ENCODE measurements at places on chromosomes 16 and 17.

DNA sequence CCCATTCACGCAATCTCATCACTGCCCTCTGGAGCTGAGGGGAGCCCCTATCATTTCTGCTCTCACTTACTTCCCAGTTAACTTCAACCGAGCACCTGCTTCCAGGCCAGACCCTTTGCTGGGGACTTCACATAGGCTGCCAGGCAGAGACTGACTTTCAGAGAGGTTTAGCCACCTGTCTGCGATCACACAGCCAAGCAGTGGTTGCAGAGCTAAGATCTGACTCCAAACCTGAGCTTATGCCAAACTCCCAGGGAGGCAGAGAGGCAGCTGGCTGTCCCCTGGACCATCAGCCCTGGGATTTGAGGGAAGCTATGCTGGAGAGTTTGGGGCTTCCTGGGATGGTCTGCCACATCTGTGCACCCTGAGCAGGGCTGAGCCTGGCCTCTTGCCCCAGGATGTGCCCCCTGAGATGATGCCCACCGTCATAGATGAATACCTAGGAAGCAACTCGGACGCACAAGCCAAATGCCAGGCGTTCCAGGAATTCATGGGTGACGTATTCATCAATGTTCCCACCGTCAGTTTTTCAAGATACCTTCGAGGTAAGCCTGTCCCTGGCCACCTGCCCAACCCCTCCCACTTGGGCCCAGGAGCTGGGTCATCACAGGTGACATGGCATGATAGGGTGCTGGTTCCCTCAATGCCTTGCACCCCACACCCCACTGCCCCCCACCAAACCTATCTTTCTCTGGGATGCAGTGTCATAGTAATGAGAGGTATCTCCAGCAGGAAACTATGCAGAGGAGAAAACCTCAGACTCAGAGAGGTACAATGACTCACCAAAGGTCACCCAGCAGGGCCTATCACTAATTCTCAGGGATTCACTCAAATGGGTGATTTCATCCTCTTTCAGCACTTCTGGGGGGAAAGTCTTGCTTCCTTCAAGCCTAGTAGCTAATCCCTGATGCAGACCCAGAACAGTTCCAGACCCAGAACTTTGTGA, 10.0 kb downstream of the CES3 start:
- DNase-seq = no peak

- no peak for DNase-seq
These were observed 97.3 kb downstream of the SALL1 start for GRCh38 chr16:51053775-51054174.

DNA sequence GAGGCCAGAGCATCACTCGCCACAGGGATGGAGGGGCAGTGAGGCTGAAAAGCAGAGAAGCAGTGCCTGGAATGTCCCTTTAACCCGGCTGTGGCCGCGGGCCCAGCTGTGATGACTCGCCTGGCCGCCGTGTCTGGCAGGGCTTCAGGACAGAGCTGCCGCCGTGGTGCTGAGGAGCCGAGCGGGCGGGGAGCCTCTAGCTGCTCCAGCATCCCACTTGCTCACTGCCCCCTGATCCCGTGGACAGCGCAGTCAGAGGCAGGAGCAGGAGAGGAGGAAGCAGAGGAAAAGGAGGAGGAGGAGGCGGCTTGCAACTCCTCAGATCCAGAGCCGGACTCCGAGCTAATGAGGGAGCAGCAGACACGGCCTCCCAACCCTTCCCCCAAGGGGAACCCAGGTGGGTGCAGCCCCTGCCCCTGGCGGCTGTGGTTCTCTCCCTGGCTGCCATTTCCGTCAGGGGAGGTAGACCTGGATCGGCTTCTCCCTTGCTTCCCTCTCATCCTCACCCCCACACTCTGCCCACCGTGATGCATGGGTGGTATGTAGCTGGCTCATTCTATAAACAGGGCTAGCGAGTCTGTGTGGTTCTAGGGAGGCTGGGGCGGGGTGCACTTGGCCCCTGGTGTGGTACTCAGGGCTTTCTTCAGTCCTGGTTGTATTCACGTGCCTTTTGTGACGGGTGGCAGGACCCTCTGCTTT, 165.7 kb downstream of the CMIP start:
- DNase-seq = no peak

GRCh38 chr17:35716897-35717465, 14.5 kb upstream of the RASL10B start:
- DNase-seq = no peak

DNA sequence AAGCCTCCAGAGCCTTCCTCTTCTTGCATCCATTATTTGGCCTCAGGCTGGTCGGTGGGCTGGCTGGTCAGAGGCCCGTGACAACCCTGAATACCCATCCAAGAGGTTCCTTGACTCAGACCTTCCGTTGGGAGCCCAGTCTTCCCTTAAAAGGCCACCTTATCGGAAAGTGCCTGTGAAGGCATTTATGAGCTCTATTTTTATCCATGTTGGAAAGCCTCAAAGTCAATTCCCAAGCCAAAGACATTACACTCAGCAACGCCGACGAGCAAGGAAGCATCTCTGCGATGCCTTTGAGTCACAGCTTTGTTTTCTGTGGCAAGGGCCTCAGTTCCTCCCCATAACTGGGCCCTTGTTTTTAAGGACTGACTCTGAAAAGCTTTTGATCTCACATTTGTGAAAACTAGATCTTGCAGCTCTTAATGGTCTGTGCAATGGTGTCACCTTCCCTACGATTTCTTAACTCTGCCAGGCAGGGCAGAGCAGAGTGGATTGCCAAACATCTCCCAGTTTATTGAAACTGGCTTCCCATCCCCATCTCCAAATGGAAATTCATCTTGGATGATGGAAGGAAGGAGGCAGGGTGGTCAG, 13.3 kb upstream of the SPOP start:
- DNase-seq = no peak

DNA sequence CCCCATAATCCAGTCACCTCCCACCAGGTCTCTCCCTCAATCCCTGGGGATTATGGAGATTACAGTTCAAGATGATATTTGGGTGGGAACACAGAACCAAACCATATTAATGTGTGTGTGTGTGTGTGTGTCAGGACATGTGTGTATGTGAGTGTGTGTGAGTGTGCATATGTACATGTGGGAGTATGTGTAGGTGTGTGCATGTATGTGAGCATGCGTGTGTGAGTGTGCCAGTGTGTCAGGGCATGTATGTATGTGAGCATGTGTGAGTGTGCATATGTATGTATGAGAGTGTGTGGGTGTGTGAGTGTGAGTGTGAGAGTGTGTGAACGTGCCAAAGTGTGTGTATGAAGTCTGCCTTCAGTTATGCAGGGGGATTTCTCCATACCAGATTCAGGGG, 37.8 kb downstream of the RGS9 start:
- DNase-seq = no peak

DNA sequence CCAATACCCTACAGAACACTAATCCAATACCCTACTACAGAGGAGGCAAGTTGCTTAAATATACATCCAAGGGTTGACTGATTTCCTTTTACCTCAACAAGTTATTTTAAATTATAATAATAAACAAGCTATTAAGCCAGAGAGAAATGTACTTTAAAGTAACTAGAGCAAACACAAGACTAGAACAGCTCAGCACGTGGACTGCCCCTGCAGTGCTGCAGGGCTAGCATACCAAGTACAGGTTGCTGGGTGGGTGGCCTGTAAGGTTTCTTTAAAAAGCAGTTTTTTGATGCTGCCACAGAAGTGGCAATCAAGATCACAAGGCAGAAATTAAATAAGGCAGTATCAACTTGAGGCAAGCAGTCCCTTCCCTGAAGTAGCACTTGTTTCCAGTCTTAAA, 63.5 kb downstream of the PARN start:
- DNase-seq = no peak

- DNase-seq = no peak
These were observed 133.1 kb downstream of the SDK2 start for GRCh38 chr17:73510981-73511718.

DNA sequence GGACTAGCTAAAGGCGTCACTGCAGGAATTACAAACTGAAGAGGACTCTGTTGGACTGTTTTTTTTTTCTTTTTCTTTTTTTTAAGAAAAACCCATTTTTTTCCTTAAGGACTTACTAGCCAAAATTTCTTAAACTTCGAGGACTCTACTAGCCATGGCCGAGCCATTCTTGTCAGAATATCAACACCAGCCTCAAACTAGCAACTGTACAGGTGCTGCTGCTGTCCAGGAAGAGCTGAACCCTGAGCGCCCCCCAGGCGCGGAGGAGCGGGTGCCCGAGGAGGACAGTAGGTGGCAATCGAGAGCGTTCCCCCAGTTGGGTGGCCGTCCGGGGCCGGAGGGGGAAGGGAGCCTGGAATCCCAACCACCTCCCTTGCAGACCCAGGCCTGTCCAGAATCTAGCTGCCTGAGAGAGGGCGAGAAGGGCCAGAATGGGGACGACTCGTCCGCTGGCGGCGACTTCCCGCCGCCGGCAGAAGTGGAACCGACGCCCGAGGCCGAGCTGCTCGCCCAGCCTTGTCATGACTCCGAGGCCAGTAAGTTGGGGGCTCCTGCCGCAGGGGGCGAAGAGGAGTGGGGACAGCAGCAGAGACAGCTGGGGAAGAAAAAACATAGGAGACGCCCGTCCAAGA, 878 bp downstream of the HEXIM1 start:
- DNase-seq = peak; percentile 76

DNA sequence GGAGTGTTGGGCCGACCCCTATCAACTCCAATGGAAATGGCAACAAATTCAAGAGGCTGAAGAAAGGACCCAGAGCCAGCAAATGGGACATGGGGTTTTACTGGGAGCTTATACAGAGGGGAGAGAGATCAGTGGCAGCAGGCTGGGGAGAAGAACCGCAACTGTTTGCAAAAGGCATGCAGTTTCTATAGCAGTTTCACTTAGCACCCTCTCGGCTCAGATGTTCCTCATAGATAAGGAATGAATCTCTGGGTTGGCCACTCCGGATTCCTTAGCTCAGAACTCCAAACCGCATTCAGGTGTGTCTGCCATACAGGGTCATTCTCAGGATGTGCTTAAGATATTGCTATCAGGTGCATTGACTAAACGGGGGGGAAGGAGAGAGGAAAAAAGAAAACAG, 71.1 kb upstream of the RPL38 start:
- no peak for DNase-seq

DNA sequence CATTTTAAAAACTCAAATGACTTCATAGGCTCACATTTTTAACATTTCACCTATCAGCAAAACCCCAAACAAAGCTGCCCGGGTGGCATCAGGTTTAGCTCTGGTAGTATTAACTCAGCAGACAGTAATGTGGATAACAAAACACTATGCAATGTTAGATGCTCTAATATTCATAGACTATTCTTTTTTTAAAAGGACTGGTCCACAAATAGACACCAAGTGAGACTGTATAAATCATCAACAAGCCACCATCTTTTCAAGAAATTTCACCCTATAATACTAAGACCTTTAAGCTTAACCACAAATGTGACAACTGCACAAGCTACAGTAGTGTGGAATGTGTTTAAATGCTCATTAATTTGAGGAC, 20.2 kb downstream of the SNN start:
- no peak for DNase-seq

DNA sequence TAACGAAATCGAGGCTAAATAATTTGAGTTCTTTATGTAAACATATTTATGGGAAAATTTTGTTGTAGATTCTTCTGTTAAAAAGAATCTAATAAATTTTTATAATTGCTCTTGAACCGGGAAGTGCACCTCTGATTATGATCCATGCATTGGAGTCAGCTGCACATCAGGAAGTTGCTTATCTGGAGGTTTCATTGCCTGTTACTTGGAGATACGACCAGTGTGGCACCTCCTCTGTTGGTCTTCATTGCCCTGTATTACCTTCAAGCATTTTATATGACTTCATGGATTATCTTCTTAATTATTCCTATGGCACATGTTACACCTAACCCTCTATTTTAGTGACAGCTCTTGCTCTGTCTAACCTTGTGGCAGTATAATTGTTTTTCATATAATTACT, 312.6 kb upstream of the TBX2 start:
- no peak for DNase-seq

DNA sequence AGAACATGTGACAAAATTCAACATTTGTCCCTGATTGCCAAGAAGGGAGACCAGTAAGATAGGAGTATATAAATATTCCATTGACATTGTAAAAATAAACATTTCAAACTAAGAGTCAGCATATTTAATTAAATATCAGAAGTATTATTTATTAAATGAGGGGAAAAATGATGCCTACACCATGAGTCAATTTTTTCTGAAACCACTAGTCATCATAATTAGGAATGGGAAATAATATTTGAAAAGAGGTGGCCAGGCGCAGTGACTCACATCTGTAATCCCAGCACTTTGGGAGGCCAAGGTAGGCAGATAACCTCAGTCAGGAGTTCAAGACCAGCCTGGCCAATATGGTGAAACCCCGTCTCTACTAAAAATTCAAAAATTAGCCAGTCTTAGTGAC, 2.1 kb downstream of the CMTM1 start:
- DNase-seq = no peak

- DNase-seq = no peak
These were observed 242.7 kb downstream of the HAPSTR1 start for GRCh38 chr16:9334103-9334502.

DNA sequence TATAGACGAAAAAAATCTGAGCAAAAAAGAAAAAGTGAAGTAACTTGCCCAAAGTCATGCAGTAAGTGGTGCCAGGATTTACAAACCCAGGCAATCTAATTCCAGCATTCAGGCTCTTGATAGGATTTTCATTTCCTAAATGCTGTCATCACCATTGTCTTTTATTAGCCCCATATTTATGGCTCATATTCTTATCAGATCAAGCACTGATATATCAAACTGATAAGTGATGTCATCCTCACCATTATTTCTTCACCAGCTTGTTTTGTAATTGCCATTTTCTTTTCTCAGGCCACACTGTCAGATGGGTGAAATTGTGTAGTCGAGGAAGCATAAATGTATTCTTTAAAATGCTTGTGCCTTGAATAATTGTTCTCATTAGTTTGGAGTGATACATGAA, 1.3 kb downstream of the RAD51C start:
- DNase-seq = no peak

GRCh38 chr17:79468183-79468944, 142.5 kb downstream of the RBFOX3 start:
- no peak for DNase-seq

GRCh38 chr17:55903028-55903690, 152.3 kb downstream of the PCTP start:
- DNase-seq = no peak

GRCh38 chr17:31015639-31016038, 44.8 kb downstream of the RNF135 start:
- no peak for DNase-seq

GRCh38 chr17:4533523-4534504, 21.4 kb downstream of the MYBBP1A start:
- no peak for DNase-seq

DNA sequence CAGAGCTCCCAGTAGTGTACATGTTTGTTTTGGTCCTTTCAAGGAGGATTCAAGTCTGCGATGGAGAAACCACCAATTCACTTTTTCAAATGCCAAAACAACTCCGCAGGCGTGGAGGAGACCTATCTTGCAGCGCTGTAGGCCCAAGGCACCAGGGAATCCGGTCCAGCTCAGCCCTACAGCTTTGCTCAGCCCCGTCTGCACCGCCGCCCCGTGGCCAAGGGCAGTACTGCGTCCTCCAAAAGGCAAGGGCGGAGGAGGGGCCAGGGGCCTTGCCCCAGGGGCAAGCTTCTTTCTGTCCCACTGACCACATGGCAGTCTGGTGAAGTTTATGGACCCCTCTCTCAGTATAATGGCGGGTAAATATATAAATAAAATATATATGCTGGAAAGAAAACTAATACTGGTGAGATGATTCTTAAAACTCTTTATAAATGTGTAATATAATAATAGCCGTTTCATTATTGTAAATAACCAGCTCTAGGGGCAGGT, 709 bp upstream of the CD300LG start:
- no peak for DNase-seq

Measured in NCI-H524 treated with DMSO at 0.1 percent for 48 hours (cell line).